GM13976 (cell line): ENCODE measurements at places on chromosomes 2 and 18.

DNA sequence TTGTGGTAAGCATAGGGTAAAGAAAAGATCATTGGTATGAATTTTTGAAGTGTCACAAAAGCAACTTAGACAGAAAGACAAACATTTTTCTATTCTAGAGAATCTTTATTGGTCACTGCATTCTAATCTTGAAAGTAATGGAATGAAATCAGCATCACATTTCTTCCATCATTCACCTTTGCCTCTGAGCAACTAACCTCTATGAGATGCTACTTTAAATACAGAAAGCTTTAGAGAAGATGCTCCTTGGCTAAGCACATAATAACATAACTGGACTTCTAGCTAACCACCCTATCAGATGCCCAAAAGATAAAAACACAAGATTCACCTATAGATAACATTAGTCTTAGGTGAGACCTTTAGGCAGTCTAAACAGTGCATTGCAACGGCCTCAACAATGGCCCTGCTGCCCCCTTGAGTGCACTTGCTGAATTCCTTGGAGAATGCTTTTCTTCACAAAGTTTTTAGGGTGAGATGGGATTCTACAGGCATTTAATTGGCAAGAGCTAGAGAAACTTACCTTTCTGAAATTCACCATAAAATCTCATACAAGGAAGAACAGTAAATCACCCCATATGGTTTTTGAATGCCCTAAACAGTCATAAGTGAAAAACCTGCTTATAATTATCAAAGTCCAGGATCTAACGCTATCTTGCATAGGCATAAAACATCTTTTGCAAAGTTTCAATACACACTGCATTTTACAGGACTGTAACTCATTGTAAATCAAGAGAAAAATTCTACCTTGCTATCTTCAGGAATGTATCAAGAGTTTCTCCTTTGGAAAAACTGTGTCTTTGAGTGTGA lies 791.3 kb upstream of the CHAC2 start:
- no peak for DNase-seq

DNA sequence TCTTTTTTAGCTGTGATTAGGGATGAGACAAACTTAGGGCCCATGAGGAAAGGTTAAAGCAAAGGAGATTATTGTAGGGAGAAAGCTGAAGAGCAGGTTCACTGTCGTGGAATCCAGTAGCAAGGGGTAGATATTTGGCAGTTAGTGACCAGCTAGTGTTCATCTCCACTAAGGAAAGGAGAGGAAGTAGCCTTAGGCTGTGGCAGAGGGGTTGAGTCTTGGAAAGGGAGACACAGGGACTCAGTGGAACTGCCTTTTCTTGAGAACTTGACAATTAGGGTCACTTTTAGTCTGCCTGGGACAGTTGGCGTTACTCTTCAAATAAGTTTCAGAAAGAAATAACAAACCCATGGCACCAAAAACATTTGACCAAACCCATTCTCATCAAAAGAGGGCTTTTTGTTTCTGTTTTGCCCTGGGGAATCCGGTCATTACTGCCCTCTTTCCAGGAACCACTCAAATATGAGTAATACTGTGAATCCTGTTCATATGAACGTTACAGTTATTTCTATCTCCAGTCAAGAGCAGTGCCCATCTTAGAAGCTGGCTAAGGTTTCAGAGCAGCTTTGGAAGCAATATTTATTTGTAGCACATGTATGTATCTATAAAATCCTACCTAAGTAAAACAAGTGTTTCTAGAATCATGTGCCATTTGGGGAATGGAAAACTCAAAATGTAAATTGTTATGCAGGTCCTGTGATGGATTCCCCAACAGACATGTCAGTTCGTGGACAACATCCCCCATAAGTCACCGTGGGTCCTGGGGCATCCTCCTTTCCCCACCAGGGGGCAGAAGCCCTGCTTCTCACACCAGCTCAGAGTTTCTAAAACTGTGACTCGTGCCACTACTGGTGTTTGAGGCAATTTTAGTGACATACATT lies 77.3 kb upstream of the PHLPP1 start:
- DNase-seq, result peak; percentile 70

DNA sequence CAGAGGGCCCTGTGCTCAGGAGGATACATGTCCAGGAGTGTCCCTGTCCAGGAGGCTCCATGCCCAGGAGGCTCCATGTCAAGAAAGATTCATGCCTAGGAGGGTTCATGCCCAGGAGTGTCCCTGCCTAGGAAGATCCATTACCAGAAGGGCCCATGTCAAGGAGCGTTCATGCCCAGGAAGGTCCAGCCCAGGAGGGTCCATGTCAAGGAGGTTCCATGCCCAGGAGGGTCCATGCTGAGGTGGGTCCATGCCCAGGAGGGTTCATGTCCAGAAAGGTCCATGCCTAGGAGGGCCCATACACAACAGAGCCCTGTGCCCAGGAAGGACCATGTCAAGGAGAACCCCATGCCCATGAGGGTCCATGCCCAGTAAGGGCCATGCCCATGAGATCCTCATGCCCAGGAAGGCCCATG lies 7.0 kb downstream of the GPR35 start:
- no peak for DNase-seq

DNA sequence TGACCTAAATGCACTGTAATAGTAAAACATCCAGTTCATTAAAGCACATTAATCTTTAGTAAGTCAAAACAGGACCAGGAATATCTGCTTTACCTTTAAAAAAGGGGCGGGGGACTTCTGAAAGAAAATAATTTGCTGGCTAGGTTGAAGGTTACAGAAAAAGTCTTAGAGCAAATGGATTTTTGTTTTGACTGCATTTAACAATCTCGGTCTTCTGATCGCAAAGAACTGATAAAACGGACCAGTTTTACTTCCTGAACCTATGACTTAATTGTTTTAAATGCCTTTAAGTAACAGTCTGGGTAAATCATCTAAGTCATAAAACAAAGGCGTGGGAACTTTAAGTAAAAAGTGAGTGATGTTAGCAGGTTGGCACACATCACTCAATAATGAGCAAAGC lies 783 bp downstream of the BUB1 start:
- DNase-seq, result no peak

DNA sequence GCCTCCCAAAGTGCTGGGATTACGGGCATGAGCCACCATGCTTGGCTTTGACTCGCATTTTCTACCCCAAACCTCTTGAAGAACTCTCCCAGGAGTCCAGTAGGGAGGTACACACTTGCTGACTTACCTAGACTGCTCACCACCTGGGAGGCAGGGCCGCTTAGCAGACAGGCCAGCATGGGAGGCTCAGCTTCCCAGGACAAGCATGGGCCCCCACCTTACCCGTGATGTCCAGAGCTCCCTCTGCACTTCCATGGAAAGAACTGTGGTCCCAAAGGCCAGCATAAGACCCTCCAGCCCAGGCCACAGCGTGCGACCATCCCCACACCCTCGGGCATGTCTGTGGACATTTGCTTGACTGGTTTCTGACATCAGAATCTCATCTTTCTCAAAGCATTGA lies 36.8 kb downstream of the ST8SIA5 start:
- DNase-seq, result no peak

DNA sequence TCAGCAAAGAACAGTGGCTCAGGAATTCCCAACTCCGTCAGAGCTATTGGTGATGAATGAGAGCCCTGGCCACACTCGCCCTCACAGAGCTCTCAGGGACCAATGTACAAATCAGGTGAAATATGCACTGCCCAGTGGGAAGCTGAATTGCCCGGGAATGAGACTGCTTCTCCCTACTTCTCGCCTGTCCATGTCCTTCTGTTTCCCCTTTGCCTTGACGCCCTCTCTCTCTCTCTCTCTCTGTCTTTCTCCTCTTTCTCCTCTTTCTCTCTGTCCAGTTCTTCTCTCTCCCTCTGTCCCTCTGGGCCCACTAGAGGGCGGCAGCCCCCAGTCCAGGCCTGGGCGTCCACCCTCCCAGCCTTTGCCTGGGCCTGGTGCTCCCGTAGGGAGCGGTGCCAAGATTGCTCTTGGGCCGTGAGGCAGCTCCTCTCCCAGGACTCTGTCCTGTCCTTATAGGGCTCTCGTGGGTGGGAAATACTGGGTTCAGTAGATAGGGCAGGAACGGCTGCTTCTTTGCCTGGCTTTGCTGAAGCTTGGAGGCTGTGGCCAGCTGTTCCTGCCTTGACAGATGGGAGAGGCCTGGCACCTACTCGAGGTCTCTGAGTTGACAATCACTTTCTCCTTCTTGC lies 28.4 kb upstream of the PUM2 start:
- peak; percentile 45 for DNase-seq

GRCh38 chr2:179796213-179797007 lies 65.0 kb downstream of the ZNF385B start:
- no peak for DNase-seq

DNA sequence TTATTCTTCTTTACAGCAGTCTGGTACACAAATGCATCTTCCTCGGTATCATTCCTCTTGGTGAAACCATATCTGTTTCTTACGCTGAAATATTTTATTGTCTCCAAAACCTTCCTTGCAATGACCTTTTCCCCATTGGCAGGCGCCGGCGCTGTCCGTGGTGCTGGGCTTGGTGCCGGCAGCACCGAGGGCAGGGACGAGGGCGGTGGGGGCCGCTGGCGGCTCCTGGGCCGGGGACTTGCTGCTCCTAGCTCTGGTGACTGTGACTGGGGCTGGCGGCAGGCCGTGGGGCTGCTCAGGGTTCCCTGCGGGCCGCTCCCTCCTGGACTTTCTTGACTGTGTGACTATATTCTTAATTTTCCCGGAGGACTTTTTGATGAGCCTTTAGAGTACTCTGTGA lies 72.5 kb downstream of the GPR39 start:
- DNase-seq, result no peak

- DNase-seq, result no peak
Measured at GRCh38 chr2:199404841-199405240, 52.9 kb downstream of the SATB2 start.

DNA sequence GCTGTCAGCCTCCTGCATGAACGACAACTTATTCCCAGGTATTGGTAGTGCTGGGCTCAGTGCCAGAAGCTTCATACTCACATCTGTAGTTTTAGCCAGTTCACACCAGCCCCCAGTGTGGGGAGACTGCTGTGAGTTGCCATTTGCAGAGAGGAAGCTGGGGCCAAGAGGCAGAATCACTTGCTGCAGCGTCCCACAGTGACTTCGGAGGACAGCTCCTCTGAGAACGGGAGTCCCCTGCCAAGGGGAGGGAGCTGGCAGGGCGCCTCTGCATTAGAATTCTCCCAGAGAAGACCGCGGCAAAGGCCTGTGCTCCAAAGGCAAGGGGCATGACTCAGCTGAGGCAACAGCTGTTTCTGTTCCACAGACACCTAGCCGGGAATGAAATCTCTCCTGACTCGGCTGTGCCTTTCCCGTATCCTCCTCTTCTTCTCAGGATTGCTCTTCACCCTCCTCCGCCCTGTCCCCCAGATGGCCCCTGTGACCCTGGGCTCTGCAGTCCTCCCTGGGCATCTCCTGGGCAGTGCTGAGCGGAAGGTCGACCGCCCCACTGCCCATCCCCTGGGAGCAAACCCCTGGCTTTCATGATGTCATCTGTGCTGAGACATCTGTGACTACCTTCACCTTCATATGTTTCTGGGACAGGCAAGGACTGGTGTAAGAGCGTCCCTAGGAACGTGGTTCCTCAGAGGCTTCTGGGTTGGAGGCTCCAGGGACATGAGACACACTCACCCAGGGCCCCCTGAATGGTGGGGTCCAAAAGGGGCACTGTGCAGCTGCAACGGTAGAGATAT lies 18.0 kb downstream of the MAL start:
- DNase-seq, result peak; percentile 71

GRCh38 chr2:234917211-234917975 lies 34.4 kb upstream of the SH3BP4 start:
- no peak for DNase-seq

DNA sequence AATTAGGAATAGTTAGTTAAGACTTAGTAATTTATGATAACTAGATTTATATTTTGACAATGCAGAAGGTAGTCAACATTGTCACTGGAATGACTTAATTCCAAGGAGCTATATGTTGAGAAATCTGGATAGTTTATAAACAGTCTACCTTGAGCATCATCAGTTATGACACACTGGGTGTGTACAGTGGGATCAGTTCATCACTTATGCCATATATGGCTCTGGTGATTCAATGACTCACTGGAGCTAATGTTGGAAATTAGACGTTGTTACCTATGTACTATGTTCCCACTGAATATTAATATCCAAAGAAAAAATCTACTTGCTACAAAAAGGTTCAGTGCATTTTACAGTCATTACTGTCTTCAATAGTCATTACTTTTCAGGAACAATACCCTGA lies 34.0 kb upstream of the ITPRID2 start:
- DNase-seq, result no peak

DNA sequence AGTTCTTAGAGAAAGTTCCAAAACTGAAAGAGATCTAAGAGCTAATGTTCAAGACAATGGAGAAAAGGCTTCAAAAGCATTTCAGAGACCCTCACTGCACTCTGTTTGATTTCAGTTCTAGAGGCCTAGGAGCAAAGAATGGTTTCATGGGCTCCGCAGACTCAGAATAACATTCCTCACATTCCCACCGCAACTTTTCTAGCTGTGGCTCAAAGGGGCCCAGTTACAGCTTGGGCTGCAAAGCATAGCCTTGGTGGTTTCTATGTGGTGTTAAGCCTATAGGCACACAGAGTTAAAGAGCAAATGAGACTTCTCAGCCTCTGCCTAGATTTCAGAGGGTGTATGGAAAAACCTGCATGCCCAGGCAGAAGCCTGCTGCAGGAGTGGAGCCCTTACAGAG lies 73.0 kb downstream of the FSIP2 start:
- DNase-seq, result no peak

- no peak for DNase-seq
Measured at GRCh38 chr18:49021076-49021432, 70.3 kb upstream of the SMAD7 start.

- no peak for DNase-seq
Measured at GRCh38 chr2:21001988-21002813, 41.7 kb downstream of the APOB start.

GRCh38 chr2:85731606-85732005 lies 22.2 kb upstream of the ATOH8 start:
- no peak for DNase-seq

DNA sequence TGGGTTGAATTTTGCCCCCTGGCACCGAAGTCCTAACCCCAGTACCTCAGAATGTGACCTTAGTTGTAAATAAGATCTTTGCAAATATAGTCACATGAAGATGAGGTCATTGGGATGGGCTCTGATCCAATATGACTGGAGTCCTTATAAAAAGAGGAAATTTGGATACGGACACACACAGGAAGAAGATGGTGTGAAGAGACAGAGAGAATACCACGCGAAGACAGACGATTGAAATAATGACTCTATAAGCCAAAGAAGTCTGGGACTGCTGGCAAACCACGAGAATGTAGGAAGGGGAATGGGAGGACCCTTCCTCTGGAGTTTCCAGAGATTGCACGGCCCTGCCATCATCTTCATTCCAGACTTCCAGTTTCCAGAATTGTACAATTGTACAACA lies 98.6 kb downstream of the CPO start:
- DNase-seq, result no peak

GRCh38 chr2:26298286-26298637 lies 47.7 kb upstream of the SELENOI start:
- no peak for DNase-seq
